ENCODE measurements at places on chromosomes 7 and 10.

- no peak for DNase-seq
Observed at GRCh38 chr7:50832744-50833143, 50.0 kb upstream of the GRB10 start.

- peak; percentile 21 for DNase-seq
Observed at GRCh38 chr7:47254081-47254977, 327.6 kb downstream of the TNS3 start.

DNA sequence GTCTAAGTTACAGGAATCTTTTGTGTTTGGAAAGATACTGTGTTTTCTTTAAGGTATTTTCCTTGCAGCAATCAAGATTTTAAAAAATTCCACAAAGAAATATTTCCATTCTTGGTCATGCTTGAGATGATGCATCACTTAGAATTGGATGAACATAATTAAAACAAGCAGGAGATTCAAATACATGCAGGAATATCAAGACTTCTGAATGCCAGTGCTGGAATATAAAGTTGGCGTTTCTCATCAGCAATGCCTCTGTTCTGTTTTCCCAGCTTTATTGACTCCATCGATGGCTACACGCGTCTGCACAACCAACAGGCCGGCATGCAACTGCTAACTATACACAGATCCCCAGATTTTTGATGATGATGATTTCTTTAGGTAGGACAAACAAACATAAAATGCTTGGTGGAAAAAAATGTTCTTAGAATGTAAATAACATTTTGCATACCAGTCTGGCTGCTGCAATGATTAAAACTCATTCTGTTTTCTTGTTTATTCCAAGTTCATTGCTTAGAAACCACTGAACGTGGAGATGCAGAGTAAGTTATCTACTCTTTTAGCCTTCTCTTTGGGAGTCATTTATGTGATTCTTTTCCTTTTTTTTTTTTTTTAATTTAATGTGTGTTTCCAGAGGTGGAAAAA lies 91.3 kb upstream of the FAM171A1 start:
- DNase-seq, result peak; percentile 22

DNA sequence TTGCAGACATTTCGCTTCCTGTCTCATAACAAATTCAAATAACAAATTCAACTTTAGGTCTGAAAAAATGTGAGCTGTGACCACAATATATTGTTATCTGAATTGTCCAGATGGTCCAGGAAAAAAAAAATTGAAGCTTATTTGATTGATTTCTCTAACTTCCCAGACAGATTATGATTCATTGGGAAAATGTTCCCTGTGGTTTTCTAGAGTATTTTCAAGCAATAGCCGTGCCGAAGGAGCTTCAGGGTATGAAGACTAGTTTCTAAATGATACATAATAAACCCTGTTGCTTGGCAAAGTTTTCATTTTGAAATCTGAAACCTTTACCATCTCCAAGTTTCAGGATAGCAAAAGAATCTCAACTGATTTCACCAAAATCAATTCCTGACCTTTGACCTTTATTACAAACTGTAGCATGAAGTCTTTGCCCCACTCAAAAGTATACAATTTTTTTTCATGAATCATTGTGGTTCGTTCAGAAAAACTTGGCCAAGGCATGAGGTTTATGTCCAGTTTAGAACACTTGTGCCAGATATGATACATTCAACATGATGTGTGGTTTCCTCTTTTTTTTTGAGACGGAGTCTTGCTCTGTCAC lies 109.9 kb downstream of the JCAD start:
- DNase-seq, result peak; percentile 89

- DNase-seq, result no peak
Observed at GRCh38 chr7:18102576-18102975, 74.9 kb upstream of the PRPS1L1 start.

GRCh38 chr10:4588824-4589223 lies 237.2 kb upstream of the AKR1E2 start:
- DNase-seq, result no peak

DNA sequence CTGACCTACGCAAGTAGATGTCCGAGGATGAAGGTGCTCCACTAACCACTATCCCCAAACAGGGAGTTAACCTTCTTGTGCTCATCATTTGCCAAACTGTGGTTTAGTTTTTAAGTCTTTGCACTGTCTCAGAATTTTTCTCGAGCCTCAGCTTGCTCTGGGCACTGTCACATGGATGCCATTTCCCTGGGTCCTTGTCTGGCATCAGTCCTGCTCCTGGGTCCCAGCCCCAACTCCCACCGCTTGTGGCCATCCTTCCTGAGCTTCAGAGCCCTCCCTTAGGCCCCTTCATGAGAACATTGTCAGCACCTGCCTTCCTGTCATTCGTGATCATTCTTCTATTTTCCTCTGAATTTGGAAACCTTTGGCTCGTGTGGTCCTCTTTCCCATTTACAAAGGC lies 33.8 kb downstream of the C10orf71 start:
- DNase-seq, result no peak

DNA sequence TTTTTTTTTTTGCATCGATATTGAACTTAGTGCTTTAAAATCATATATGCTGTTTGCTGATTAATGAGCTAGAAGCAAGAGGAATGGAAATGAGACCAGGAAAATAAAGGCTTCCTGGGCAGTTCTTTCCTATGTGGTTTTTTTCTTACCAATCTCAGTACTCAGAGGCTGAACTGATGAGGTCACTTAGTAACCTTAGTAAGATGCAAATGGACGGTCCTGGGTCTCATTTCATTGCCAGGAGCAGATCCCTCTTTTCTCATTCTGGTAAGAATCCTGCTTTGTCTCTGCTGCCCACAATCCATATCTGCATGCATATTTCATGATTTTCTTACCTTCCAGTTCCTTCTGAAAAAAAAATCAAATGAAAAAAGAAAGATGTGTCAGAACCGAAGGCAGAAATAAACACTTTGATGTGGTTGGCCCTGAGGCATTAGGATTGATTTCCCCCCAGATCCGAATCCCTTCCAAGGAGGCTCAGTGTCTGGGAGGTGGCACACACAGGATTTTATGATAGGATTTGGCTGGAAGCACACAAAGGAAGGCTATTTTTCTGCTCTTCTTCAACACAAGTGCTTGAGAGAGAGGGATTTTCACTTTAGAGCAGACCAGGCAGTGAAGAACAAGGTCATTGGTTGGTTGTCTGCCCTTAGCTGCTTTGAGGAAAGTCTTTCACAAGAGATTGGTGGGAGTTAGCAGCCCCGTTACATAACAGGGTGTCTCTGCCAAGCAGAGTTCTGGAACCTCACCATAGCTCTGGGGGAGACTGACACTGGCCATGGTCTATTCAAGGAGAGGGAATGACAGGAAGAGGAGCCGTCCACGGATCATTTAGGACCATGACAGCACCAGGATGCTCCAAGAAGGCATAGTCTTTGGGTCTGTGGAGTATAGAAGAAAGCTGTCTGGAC lies 150.0 kb downstream of the CAMK1D start:
- no peak for DNase-seq

DNA sequence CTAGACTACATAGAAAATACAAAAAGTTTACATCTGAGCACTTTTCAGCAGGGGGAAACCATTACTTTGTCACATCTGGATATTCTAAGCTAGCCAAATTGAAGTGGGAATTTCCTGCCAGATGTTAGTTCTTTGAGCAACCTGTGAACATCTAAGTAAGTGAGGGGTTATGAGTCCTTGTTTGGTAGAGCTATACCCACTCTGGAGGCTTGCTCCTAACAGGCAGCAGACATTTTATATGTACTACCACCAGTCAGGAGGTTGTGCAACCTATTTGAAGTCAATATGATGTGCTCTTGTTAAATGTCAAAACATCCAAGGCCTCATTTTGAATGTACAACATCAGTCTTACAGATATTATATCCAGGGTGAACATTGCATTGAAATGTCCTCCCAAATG lies 143.3 kb upstream of the KAT6B start:
- no peak for DNase-seq

- DNase-seq, result no peak
Observed at GRCh38 chr10:1130995-1131790, 75.0 kb downstream of the WDR37 start.

DNA sequence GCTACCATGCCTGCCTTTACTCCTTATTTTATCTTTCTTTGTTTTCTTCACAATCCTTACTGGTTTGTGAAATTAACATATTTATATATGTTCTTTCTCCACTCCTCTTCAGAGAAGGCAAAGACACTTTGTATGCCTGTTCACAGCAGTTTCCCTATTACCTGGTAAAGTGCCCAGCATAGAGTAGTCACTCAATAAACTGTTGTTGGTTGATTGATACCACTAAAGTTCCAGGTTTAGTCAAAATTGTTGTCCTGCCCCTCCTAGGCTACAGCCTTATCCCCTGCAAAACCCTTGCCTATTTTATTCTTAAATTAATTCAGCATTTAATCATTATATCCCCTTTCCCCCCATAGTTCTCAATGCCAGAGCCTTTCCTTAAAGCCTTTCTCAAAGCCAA lies 76.1 kb downstream of the POLL start:
- no peak for DNase-seq

DNA sequence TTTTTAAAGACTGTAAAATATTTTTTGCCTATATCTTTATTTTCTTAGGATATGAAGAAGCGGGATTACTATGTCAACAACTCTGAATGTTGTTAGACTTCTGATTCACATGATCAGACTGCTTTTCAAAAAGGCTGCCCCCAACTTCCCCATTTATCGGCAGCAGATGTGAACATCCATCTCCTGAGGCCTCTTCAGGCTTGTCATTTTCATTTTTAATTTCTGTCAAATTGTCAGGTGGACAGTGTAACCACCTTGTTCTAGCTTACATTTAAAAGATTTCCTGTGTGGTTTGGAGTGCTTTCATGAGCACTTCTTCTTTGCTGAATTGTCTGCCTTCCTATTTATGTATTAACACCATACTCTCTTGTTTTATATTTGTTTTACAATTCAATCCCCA lies 78.8 kb upstream of the GSDME start:
- no peak for DNase-seq

GRCh38 chr10:116141855-116142254 lies 131.2 kb downstream of the GFRA1 start:
- no peak for DNase-seq

- DNase-seq, result no peak
Observed at GRCh38 chr7:81014266-81014665, 95.4 kb upstream of the SEMA3C start.

DNA sequence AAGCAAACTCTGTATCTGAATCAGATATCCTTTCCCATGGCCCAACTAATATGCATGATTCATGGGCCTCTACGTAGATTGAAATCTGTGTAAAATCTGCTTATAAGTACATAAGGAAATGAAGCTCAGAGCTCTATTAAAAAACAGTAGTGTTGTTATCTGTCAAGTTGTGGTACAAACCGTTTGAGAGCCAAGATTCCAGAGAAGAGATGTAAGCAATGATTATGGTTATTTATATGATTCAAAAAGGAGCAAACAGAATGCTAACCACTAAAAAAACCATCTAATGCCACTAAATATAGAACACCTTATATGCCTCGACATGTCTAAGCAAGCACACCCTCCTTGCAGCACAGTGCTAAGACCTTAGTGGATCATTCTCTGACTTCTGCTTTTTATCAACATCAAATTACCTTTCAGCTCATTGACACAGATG lies 26.6 kb downstream of the RPP38 start:
- peak; percentile 9 for DNase-seq

DNA sequence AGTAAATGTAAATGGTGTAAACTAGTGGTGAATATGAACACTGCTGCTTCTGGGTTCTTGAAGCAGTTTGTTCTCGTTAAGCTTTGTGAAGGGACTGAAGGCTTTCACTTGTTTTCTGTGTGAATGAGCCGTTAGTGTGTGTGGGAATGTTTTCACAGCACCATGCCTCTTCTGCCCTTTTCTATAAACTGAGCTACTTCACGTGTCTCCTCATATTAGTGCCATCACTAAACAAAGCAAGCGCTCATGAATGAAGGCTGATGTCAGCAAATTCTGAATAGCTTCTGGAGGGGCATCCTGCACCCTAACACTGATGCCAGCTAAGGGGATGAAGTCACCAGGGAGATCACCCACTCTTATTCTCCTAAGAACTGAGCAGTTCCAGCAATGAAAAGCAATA lies 205.6 kb upstream of the ETV1 start:
- no peak for DNase-seq

- DNase-seq, result no peak
Observed at GRCh38 chr7:25985196-25985595, 166.8 kb upstream of the NFE2L3 start.

- DNase-seq, result no peak
Observed at GRCh38 chr10:90916392-90917237, 4.3 kb downstream of the ANKRD1 start.

DNA sequence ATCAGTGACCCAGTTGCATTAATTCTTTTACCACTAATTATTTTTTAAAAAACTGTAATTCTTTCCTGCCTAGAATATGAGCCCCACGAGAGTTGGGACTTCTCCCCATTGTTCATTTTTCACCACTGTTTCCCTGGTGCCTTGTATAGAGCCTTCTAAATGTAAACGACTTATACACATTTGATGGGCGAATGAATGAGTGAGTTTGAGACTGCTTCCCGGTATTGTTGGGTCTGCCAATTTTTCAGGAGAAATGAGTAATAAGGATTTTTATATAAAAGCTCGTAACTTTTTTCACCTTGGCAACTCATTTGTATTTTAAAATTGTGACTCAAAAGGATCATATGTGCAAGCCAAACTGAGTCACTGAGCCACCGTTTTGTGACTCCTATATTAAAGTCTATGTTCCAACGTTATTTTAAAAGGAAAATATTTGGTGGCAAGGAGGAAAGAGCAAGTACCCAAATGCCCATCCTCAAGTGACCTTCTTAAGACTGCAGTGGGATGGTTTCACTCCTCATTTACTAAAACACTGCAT lies 621.3 kb downstream of the KCNMA1 start:
- no peak for DNase-seq

DNA sequence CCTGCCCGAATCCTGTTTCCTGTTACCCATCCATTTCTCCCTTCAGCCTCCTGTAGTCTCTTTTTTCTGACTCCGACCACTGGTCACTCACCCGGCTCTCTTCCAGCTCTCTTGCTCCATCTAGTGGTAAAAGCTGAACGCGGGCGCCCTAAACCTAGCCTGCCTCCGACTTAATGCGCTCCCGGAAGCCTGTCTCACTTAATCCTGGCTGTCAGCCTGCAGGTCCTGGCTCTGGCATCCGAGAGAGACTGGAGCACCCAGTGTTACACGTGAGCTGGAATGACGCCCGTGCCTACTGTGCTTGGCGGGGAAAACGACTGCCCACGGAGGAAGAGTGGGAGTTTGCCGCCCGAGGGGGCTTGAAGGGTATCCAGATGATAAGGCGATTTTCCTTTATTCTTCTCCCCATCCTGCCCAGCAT lies 10.3 kb downstream of the SUMF2 start:
- DNase-seq, result peak; percentile 59

DNA sequence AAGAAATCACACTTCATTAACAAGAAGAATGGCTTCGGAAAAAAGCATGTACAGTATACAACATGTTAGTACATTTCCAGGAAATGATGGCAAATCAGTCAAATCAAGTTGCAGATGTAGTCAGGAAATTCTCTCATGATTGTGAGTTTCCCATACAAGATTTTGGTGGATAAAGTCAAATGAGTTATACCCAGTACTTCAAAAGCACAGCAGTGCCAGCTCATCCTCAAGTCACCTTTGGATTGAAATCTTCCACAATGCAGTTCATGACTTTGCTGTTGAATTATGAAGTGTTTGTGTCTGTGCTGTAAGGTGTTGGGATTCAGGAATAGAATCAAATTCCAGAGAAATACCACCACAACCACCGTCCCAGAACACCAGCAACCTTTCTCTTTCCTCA lies 301.3 kb upstream of the BMPER start:
- no peak for DNase-seq
